Panc1 (cell line): ENCODE measurements at places on chromosomes 1 and 21. TPM values are rescaled to one million over a fixed set of nuclear protein-coding genes. Genes with fewer than 3 reads are reported as not detected.

GRCh38 chr1:155978325-155978972, at the start of gene ARHGEF2:
Gene ARHGEF2, minus strand, starts transcription at chr1:155978547. Its CDS starts 120 bp downstream, at chr1:155978427.
- peak within 1 kb of the TSS; percentile 89 for H3K4me3 ChIP-seq
- H3K27me3 ChIP-seq = no peaks in the 10 kb centered on the region
- H3K36me3 ChIP-seq = peaks cover 2% of the 10 kb centered on the region; the same call in 1 of the 2 replicates
- H3K27ac ChIP-seq = peak within 1 kb of the TSS; percentile 99

GRCh38 chr1:93758842-93759515, 77.3 kb upstream of the BCAR3 start:
- H3K27ac ChIP-seq = peak overlapping the region; percentile 70
- no peaks in the 10 kb centered on the region for H3K27me3 ChIP-seq
- no peak for DNase-seq

GRCh38 chr1:178540204-178540603, 27.3 kb downstream of the TEX35 start:
- no peaks in the 10 kb centered on the region for H3K36me3 ChIP-seq
- no peak overlapping the region for H3K4me3 ChIP-seq
- no peaks in the 10 kb centered on the region for H3K27me3 ChIP-seq
- no peak for DNase-seq
- peaks cover 28% of the 10 kb centered on the region for H3K4me1 ChIP-seq

- H3K27ac ChIP-seq = no peak overlapping the region
- H3K4me1 ChIP-seq = no peaks in the 10 kb centered on the region
- no peak for DNase-seq
- no peak overlapping the region for H3K4me3 ChIP-seq
- no peaks in the 10 kb centered on the region for H3K27me3 ChIP-seq
Measured at GRCh38 chr21:42527489-42528158, 14.0 kb downstream of the SLC37A1 start.

GRCh38 chr1:31981456-31981839, 32.2 kb upstream of the KHDRBS1 start:
- no peak overlapping the region for H3K27ac ChIP-seq
- H3K4me3 ChIP-seq = no peak overlapping the region
- peaks cover 3% of the 10 kb centered on the region; the same call in 1 of the 2 replicates for H3K4me1 ChIP-seq
- H3K27me3 ChIP-seq = no peaks in the 10 kb centered on the region
- DNase-seq = no peak
- H3K36me3 ChIP-seq = no peaks in the 10 kb centered on the region

- no peaks in the 10 kb centered on the region for H3K36me3 ChIP-seq
- H3K4me3 ChIP-seq = no peak overlapping the region
- H3K4me1 ChIP-seq = no peaks in the 10 kb centered on the region
- no peaks in the 10 kb centered on the region for H3K27me3 ChIP-seq
- H3K27ac ChIP-seq = no peak overlapping the region
Measured at GRCh38 chr1:66478116-66478515, 55.8 kb upstream of the SGIP1 start.

DNA sequence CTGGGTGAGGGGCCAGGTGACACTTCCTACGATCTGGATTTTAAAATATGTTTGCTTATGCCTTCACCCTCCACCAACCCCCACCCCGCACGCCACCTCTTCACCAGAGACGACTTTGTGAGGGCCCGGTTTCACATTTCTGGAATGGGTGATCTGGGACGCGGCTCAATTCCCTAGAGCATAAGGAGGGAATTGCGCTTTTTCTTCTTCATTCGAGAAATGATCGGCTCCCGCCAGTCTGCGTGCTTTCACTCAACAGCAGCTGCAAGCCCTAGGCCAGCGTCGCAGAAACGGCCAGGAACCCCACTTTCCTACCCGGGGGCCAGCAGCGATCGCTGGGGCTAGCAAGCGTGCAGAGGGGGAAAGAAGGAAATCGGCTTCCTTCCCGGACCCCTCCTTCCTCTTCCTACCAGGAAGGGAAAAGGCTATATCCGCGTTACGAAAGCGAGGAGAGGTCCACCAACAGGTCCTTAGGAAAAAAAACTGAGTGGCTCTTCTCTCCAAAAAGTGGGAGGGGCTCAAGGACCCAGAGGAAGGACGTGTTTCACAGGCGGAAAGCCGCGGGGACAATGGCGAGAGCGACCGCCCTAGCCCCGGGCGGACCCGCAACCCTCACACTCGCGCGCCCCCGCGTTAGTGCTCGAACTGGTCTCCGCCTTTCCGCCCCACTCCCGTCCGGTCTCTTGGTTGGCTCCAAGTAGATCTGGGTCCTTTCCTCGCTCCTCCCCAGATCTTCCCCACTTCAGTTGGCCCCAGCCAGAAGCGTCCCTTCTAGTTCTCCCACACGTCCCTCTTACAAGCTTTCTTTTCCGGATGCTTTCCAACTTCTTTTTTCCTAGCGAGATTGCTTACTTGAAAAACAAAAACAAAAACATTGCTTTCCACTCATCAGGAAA, 1.1 kb upstream of the ADAMTS1 start:
- H3K36me3 ChIP-seq = no peaks in the 10 kb centered on the region
- DNase-seq = no peak
- no peaks in the 10 kb centered on the region; the same call in 1 of the 2 replicates for H3K4me1 ChIP-seq
- H3K27ac ChIP-seq = no peak overlapping the region
- H3K4me3 ChIP-seq = peak overlapping the region; percentile 48
- peaks cover 5% of the 10 kb centered on the region; the same call in 1 of the 2 replicates for H3K27me3 ChIP-seq

The TMEM51 gene
- 25.8 TPM for total RNA-seq

The RAB29 gene
- total RNA-seq = 15.1 TPM
